ENCODE measurements at places on chromosomes 1 and 21.
A peak's percentile ranks its signal among the peaks of the same experiment; 100 is the strongest.

DNA sequence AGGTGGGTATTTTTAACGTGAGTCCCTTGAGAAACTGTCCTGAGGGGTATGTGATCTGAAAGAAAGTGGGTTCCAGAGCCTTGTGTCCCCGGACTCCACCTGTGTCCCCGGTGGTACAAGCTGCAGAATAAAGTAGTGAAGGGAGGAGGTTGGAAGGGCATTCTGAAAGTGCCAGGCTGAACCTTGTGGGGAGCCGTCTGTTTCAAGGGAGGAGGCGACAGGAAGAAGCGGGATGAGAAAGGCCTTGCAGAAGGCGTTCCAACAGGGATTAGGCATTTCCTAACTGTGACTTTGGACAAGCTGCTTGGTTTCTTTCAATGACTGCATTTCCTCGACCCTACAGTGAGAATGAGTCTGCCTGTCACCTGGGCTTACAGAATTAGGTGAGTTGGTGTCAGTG, 5.8 kb downstream of the FOXD3 start:
- no peak for DNase-seq

DNA sequence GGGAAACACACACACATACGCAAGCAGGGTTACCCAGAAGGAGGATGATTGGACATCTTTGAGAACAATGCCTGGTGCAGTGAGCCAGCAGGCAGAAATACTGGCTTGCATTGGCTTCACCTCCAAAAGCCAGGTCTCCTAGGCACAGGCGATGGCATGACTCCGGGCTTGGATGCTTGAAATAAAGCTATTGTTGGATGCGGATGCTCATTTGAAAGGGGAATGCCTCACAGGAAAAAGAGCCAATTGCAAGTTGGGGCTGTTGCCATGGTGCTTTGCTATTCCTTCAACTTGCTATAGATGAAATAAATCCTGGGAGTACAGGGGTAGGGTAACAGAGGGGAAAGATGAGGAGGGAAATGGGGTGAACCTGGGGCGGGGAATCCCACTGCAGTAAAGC, 180.7 kb upstream of the SGIP1 start:
- no peak for DNase-seq

- DNase-seq, result no peak
Observed at GRCh38 chr1:33442141-33442540, 11.2 kb upstream of the PHC2 start.

DNA sequence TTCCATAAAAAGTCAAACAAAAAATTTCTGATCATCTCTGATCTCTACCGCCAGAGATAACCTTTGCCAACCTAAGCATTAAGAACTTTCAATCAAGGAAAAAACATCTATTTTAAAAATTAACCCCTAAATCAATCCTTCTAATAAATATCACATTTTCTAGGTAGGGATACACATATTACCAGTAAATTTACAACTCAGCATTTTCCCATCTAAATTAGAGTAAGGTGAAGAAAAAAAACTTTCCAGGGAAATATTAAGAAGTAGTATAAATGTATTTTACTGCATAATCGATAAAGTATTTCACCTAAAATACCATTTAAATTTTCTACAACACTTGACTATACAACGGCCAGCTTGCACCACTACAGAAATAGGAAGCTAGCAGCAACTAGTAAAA, 1.5 kb downstream of the STX6 start:
- no peak for DNase-seq

DNA sequence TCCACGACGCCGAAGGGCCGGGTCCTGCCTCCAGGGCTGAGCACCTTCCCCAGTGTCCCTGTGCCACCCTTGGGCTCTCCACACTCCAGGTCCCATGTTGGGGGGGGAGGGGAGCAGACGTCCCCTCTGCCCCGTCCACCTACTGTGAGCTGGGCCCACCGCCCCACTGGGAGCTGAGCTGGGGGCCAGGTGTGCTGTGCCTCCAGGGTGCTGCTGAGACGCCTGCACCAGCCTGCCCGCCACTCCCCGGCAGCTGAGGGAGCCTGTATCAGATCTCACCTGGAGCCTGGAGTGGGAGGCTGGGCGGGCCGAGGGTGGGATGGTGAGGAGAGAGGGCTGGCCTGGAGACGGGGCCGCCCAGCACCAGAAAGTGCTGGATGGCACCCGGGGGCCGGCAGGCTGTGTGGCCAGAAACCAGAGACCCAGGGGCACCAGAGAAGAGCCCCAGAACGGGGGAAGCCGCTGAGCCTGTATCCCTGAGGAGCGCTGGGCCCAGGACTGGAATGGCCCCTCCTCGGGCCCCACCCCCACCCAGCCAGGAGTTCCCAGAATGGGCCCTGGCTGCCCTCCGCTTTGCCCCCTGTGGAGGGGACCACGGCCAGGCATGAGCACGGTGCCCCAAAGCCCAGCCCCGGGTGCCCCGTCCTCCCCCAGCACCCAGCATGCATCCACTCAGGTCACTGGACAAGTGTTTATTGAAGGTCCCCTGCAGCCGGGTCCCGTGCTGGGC, 3.4 kb downstream of the TNFRSF18 start:
- no peak for DNase-seq

GRCh38 chr21:32135401-32136363, 143.2 kb downstream of the MIS18A start:
- peak; percentile 77 for DNase-seq

DNA sequence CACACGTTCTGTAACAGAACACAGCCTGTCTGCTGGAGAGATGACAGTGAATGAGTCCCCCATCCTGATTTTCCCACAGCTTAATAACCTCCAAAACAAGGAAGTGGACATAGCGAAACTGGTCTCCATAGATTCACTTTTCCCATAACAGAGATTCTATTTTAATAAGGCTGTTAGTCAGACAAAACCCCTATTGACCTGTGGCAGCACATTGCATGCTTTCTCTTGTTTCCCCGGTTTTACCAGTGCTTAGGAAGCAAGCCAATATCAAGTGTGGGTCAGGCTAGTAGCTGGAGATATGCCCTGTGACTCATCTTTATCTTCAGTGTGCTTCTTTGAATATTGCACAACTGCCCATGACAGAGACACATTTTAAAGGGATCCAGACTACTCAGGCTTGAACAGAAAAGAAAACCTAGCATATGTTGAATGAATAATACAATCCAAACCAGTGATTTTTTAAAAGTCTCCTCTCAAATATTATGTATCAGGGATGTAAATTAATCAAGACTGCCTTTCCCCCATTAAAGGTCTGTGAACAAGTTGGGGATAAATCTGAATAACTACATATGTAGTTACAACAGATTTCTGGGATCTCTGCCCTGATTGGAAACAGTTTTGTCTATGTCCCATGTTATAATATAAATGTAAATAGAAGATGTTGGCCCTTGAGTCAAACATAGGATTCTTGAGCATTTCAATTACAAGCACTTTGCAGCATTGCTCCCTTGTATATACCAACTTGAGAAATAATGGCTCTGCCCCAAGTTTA, 11.9 kb upstream of the CLDN8 start:
- DNase-seq, result peak; percentile 61

DNA sequence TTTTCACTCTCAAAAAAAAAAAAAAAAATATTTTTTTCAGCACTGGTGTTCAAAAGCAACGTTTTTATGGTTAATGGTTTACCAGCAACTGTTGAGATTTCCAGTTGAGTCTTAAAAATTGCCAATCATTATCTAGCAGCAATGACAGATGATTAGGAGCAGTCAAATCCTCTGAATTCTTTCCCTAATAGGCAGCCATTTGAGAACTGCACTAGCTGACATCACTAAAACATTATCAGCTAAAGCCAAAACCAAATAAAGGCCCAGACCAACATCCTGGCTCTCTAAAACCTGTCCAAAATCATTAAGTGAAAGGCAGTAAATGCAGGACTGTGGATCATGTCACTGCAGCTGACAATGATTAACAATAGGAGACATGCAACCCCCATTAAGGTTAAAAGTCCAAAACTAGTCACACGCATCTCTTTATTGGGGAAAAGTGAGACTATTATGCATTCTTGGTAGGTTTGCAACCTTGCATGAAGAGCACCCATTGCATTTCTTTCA, 14.0 kb downstream of the SFPQ start:
- DNase-seq, result no peak

GRCh38 chr1:80988926-80989325, 811.8 kb upstream of the ADGRL2 start:
- DNase-seq, result no peak

- DNase-seq, result no peak
Observed at GRCh38 chr21:30800605-30801004, 12.5 kb downstream of the KRTAP8-1 start.

GRCh38 chr1:245704341-245704740, 549.6 kb downstream of the KIF26B start:
- DNase-seq, result no peak

DNA sequence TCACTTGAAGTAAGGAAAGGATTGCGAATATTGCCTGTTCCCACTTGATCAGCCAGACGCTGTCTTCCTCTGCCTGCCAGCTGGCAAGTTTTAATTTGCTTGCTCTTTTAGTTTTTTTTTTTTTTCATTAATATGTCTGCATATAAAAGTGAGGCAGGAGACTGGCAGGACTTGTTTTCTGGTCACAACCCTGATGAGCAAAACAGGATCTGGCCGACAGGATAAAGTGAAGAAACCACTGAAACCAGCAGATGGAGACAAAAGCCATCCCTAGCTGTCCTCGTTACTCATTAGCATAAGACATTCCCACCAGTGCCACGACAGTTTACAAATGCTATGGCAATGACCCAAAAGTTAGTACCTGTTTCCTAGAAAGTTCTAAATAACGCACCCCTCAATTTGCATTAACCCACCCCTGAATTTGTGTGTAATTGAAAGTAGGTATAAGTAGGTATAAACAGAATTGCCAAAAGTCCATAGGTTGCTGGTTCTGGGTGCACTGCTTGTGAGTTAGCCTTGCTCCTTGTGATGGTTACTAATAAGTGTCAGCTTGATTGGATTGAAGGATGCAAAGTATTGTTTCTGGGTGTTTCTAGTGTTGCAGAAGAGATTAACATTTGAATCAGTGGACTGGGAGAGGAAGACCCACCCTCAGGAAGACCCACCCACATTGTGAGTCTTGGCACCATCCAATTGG, 60.8 kb downstream of the ZNF684 start:
- DNase-seq, result no peak

DNA sequence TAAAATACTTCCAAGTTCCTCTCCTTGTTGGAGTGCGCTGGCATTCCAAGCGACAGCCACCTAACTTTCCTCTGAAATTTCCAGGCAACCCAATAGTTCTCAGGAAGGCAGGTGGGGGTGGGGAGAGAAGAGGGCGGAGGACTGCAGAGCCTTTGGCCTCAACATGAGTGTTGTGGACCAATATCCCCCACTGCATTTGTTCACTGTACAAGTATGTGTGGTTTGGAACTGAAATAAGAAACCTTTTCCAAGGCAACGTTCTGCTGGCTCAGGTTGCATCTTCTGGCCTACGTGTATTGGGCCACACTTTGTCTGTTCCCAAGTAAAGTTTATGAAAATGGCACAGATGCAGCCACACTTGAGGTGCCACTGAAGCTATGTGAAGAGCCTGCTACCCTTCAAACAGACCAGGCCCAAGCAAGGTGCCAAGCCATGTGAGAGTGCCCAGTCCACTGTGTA, 153.4 kb downstream of the DHRS3 start:
- DNase-seq, result no peak

- DNase-seq, result no peak
Observed at GRCh38 chr1:92410706-92411105, 76.0 kb downstream of the GFI1 start.

DNA sequence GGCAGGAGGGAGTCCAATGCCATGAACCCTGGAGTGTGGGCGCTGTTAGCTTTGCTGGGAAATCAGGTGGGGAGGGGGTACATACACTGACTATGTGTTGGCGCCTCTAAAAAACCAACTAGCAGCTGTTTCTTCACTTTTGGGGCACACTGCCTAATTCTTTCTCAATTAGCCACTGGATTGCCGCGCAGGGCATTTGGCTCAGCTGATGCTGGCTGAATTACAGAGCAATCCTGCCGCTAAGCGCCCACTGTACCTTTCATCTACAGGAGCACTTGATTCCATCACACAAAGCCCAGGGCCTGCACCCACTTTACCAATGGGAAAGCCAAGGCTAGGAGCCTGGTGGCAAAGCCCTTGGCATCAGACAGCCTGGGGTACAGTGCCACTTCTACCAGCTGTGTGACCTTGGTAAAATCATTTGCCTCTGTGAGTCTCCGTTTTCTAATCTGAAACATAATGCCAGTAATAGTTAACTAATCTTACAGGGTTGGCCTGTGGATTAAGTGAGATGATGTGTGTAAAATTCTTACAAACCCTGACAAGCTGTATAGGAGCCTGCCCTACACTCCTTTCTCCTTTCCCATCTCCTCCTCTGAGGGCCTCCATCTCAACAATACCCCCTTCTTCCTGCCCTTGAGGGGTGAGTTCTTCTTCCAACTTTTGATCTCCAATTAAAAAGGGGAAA, 59.0 kb downstream of the UBE2T start:
- no peak for DNase-seq

- no peak for DNase-seq
Observed at GRCh38 chr1:55814967-55815366, 599.8 kb upstream of the USP24 start.

DNA sequence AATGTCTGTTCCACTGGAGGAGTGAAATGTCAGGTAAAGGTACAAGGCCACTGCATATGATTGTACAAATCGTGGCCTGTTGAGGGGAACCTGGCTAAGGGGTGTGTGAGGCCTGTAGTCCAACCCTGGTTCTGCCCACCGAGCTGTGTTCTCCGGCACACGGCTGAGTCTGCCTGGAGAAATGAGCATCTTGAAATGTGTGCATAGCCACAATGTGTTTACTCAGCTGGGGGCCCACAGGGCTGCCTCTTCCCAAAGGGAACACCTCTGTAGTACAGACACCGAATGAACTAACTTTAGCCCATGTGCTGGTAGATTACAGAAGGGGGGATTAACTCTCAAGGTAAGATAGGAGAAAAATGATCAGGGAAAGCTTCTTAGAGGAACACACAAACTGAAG, 30.2 kb downstream of the AK4 start:
- no peak for DNase-seq

GRCh38 chr1:41479808-41480160, 4.7 kb downstream of the EDN2 start:
- DNase-seq, result no peak

GRCh38 chr1:218546314-218546713, 201.2 kb downstream of the TGFB2 start:
- no peak for DNase-seq

- peak; percentile 10 for DNase-seq
Observed at GRCh38 chr1:110783292-110783918, 89.5 kb upstream of the CD53 start.

DNA sequence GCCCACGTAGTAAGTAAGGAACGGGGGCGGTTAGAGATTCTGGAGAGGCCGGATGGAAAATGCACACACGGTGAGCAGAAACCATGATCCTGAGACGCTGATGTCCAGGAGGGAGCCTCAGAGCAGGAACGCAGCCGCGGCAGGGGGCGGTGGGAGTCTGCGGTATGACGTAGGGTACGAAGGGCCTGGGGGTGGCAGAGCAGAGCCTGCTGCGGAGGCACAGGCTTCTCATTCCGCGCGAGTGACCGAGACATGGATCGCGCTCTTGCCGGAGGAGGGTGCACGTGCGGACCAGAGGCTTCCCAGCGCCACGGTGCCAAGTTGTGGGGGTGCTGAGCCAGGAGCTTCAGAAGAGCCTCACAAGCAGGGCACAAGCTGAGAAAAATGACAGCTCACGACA, 176.2 kb downstream of the KIF26B start:
- no peak for DNase-seq

GRCh38 chr21:33815143-33815707, 100.4 kb downstream of the ATP5PO start:
- DNase-seq, result no peak

- DNase-seq, result no peak
Observed at GRCh38 chr1:155170806-155171205, 2.3 kb downstream of the KRTCAP2 start.

- no peak for DNase-seq
Observed at GRCh38 chr1:192038567-192038966, 119.7 kb upstream of the RGS18 start.

- no peak for DNase-seq
Observed at GRCh38 chr1:145956781-145957442, 905 bp downstream of the LIX1L start.

Data from smooth muscle cell of the brain vasculature (primary cell).